ENCODE measurements at places on chromosomes 4 and X.

GRCh38 chrX:133359466-133359865, 55.8 kb downstream of the GPC4 start:
- H3K27me3 ChIP-seq = no peaks in the 10 kb centered on the region
- no peak overlapping the region for H3K27ac ChIP-seq
- no peak overlapping the region for H3K4me3 ChIP-seq
- no peak for DNase-seq

- H3K4me1 ChIP-seq = no peaks in the 10 kb centered on the region
- H3K27me3 ChIP-seq = no peaks in the 10 kb centered on the region
- no peak overlapping the region for H3K4me3 ChIP-seq
- no peak overlapping the region for H3K27ac ChIP-seq
- peak; percentile 72 for DNase-seq
- H3K36me3 ChIP-seq = no peaks in the 10 kb centered on the region
Observed at GRCh38 chr4:36351082-36351666, 69.8 kb downstream of the DTHD1 start.

DNA sequence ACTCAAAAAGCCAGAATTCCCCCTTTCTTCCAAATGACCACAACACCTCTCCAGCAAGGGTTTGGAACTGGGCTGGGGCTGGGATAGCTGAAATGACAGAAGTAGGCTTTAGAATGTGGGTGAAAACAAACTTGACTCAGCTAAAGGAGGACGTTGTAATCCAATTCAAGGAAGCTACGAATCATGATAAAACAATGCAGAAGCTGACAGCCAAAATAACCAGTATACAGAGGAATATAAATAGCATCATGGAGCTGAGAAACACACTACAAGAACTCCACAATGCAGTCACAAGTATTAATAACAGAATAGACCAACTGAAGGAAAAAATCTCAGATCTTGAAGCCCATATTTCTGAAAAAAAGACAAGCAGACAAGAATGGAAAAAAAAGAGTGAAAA, 95.8 kb upstream of the TET2 start:
- no peaks in the 10 kb centered on the region for H3K27me3 ChIP-seq
- H3K27ac ChIP-seq = no peak overlapping the region
- H3K36me3 ChIP-seq = no peaks in the 10 kb centered on the region
- no peaks in the 10 kb centered on the region for H3K4me1 ChIP-seq
- no peak overlapping the region for H3K4me3 ChIP-seq

DNA sequence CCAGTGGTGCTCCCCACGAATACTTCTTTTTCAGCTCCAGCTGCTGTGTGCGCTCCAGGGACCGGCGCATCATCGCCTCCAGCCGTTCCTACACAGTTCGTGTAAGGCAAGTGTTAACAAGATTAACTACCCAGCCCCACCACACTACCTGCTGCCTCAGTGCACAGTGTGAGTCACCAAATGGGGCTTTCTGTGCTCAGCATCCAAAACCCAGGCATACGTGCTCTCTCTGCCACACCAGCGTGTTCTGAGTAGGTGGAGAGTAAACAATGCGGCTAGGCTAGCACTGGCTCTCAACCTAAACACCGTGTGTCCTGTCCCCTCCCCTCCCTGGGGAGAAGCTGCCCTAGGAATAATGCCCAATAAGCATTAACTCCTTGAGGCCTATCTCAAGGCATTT, 60.0 kb downstream of the MAP7D2 start:
- no peak overlapping the region for H3K27ac ChIP-seq
- no peaks in the 10 kb centered on the region for H3K27me3 ChIP-seq
- no peak overlapping the region for H3K4me3 ChIP-seq
- DNase-seq = no peak

GRCh38 chrX:125003746-125004446, 315.8 kb upstream of the TEX13C start:
- no peak overlapping the region for H3K4me3 ChIP-seq
- H3K27me3 ChIP-seq = no peaks in the 10 kb centered on the region
- no peak overlapping the region for H3K27ac ChIP-seq
- H3K36me3 ChIP-seq = no peaks in the 10 kb centered on the region
- no peaks in the 10 kb centered on the region for H3K4me1 ChIP-seq

GRCh38 chrX:37796805-37797204, 16.9 kb downstream of the CYBB start:
- H3K27ac ChIP-seq = no peak overlapping the region
- no peak overlapping the region for H3K4me3 ChIP-seq
- H3K27me3 ChIP-seq = no peaks in the 10 kb centered on the region

DNA sequence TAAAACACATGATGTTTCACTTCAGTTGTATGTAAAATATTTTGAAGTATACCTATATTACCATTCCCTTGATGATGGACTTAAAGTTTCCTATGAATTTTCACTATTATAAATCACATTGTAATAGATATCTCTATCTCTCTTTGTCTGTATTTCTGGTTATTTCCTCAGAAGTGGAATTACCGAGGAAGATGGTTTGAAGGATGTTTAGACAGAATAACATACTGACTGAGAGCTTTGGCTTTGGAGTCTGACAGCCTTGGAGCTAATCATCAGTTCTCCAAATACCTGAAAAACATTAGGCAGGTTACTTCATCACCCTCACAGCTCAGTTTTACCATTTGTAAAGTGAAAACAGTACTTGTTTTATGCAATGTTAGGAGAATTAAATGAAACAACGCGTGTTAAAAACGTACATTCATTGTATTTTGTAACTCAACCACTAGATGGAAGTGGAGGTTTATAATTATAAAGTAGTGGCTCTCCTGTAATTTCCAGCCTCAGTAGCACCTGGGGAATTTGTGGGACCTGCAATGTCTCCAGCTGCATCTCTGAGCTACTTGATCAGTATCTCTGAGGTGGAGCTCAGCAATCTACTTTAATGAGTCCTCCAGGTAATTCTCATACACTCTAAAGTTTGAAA, 14.3 kb downstream of the JCHAIN start:
- no peak for DNase-seq
- no peak overlapping the region for H3K4me3 ChIP-seq
- no peaks in the 10 kb centered on the region for H3K27me3 ChIP-seq
- H3K27ac ChIP-seq = no peak overlapping the region
- no peaks in the 10 kb centered on the region for H3K4me1 ChIP-seq
- H3K36me3 ChIP-seq = no peaks in the 10 kb centered on the region

GRCh38 chr4:8195841-8196458, 3.1 kb upstream of the SH3TC1 start:
- H3K4me1 ChIP-seq = peaks cover 15% of the 10 kb centered on the region
- no peaks in the 10 kb centered on the region for H3K27me3 ChIP-seq
- no peaks in the 10 kb centered on the region for H3K36me3 ChIP-seq
